Activated T-helper 1 cell treated with anti-CD3 and anti-CD28 coated beads, Interleukin-2, amount 50 U/mL, for 16 hours (primary cell): ENCODE measurements at places on chromosomes 4 and X.

DNA sequence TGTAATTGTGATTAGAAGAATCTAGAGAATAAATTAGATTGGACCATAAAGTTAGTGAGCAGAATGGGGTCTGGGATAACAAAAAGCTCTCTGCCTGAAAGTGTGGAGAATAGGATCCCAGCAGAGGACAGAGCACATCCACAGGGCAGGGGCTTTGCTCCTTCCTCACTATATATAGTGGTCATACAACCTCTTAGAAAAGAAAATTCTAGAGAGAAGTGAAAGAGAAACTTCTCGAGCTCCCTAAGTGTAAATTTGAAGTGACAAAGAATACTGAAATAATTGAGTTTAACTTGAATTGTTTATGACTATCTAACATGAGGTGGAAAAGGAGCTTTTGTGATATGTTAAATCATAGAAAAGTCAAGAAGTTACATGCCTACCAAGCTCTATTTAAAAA is 14.9 kb downstream of the ADAM29 start:
- DNase-seq, result no peak

- DNase-seq, result no peak
Measured at GRCh38 chrX:22109442-22109841, 77.3 kb downstream of the PHEX start.

- DNase-seq, result no peak
Measured at GRCh38 chr4:116585246-116585645, 500.1 kb downstream of the TRAM1L1 start.

DNA sequence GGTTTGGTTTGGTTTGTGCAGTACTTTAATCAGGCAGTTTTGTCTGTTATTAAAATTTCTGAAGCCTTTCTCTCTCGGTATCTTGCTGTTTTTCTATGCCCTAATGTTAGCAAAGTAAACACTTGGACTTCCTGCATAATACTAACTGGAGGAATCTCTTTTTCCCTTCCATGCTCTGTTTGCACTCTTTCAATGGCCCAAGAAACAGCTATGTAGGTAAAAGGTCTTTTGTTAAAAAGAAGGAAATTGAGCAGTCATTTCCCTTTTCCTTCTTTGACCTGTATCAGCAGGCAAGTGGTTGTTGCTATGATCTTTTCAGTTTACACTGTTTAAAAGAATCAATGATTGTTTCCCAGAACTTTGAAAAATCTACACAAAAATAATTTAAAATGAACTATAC is 82.7 kb downstream of the CCSER1 start:
- no peak for DNase-seq

GRCh38 chr4:73070074-73070390 is 516 bp upstream of the COX18 start:
- no peak for DNase-seq

DNA sequence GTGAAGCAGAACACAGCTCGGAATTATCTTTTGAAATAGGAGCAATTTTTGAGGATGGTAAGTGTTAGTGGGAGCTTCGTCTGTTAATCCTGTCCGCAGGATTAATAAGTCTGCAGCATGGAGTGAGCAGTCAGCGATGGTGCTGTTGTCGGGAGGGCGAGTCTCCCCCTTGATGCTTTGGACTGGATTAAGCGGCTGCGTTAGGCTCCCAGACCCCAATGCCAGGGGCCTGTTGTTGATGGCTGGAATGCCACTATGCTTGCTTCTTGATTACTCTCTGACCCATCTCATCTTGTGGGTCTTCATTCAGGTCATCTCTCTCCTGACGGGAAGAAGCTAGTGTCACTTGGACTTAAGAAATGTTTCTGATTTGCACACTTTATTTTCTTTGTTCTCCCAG is 332.6 kb downstream of the ARHGAP10 start:
- DNase-seq, result no peak

DNA sequence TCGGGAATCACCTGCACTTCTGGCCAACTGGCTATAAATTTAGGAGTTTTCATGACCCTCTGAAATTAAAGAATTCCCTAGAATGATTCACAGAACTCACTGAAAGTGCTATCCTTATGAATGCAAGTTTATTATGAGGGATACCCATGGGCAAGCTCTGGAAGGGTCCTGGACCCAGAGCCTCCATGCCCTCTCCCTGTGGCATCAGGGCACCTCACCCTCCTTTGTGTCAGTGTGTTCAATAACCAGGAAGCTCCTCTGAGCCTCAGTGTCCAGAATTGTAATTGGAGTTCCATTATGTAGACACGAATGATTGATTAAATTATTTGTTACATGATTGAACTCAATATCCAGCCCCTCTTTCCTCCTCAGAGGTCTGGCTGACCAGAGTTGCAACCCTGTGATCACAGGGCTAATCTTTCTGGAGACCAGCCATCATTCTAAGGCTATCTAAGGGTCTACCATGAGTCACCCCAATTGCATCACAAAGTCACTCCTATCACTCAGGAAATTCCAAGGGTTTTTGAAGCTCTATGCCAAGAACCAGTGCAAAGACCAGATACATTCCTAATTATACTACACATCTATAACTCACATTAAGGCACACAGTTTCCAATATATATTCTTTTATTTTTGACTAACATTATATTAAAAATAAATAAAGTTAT is 8.9 kb downstream of the ANXA3 start:
- DNase-seq, result no peak

GRCh38 chr4:104919406-104919805 is 227.3 kb upstream of the TET2 start:
- DNase-seq, result no peak

DNA sequence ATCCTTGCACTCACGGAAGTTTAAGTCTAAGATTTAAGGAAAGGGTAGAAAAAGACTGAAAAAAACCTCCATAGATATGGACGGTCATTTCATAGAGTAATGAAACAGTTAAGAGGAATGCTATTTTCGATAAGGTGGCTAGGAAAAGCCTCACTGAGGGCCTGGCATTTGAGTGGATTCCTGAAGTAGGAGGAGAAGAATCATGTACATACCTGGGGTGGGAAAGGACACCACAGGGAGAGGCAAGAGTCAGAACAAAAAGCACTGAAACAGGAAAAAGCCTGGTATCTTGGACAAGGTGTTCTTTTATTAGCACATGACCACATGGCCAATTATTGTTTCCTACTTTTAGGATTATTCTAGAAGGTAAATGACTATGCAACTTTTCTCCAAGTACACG is 547.2 kb upstream of the DIPK2B start:
- no peak for DNase-seq

GRCh38 chr4:40264995-40265909 is 68.4 kb downstream of the RHOH start:
- DNase-seq, result no peak

GRCh38 chrX:56726605-56727004 is 2.4 kb upstream of the NBDY start:
- DNase-seq, result no peak

DNA sequence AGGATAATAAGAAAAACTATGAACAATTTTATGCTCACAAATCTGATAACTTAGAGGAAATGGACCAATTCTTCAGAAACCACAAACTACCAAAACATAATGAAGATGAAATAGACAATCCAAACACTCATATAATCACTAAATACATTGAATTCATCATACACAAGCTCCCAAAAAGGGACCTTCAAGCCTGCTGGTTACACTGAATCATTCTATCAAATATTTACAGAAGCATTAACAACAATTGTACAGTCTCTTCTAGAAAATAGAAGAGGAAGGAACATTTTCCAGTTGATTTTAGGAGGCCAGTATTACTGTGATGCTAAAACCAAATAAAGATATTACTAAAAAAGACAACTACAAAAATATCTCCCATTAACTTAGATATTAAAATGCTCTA is 88.3 kb downstream of the IL15 start:
- no peak for DNase-seq

GRCh38 chrX:151796576-151796975 is 62.0 kb downstream of the CNGA2 start:
- DNase-seq, result no peak

GRCh38 chrX:4674028-4674782 is 960.8 kb upstream of the PRKX start:
- DNase-seq, result no peak
